ENCODE measurements at places on chromosomes 5 and 9. TPM values are rescaled to one million over a fixed set of nuclear protein-coding genes. Genes with fewer than 3 reads are reported as not detected.

GRCh38 chr5:35319333-35320002 lies 89.2 kb upstream of the PRLR start:
- no peaks in the 10 kb centered on the region for H3K27me3 ChIP-seq
- no peak overlapping the region for H3K27ac ChIP-seq
- no peak for DNase-seq

DNA sequence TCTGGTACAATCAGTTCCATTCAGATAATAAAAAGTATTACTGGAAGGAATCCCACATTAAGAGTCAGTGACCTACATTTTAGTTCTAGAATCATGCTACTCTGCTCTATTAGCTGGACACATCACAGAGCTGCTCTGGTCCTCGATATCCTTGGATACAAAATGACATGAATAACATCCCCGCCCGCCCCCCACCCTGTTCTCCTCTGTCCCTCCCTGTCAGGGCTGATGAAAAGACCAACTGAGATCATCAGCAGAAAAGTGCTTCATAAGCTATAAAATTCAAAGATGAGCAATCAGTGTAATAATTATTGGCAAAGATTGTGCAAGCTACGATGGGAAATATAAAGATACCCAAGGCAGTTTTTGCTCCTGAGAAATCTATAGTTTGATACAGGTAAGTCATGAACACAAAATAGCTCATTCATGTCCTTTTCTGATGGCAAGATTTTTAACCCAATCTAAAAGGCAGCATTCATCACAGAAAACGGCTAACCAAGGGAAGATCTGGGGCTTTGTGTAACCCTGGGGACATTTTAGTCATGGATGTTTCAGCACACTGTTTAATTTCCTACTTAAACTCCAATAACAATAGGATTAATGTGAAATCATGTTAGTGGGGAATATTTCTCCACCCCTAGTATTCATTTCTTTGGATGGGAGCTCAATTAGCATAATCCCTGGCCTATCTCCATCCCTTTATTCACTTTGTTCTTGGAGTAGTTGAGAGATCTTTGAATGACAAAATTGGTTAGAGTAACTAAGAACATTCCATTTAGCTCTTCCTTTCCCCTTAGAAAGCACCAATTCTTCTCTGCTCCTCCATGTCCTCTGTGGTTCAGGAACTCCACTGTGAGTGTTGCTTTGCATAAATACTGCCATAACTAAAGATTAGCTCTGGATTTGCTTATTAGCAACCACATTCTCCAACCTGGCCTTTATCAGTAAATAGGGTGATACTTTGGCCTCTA lies 459.4 kb upstream of the GRIA1 start:
- no peak overlapping the region for H3K4me3 ChIP-seq
- H3K4me1 ChIP-seq = no peaks in the 10 kb centered on the region
- H3K27me3 ChIP-seq = no peaks in the 10 kb centered on the region

- H3K4me3 ChIP-seq = no peak overlapping the region
- no peak for DNase-seq
- no peaks in the 10 kb centered on the region for H3K4me1 ChIP-seq
- no peaks in the 10 kb centered on the region for H3K27me3 ChIP-seq
These were observed 21.2 kb upstream of the FSD1L start for GRCh38 chr9:105426657-105427056.

- H3K27ac ChIP-seq = peak overlapping the region; percentile 98
- no peaks in the 10 kb centered on the region for H3K27me3 ChIP-seq
- no peak overlapping the region for H3K4me3 ChIP-seq
- DNase-seq = no peak
These were observed 74.1 kb upstream of the SAP30L start for GRCh38 chr5:154371687-154372086.

GRCh38 chr5:120382833-120383232 lies 81.3 kb upstream of the PRR16 start:
- H3K27ac ChIP-seq = no peak overlapping the region
- no peaks in the 10 kb centered on the region for H3K27me3 ChIP-seq
- H3K4me1 ChIP-seq = peaks cover 14% of the 10 kb centered on the region
- DNase-seq = no peak

DNA sequence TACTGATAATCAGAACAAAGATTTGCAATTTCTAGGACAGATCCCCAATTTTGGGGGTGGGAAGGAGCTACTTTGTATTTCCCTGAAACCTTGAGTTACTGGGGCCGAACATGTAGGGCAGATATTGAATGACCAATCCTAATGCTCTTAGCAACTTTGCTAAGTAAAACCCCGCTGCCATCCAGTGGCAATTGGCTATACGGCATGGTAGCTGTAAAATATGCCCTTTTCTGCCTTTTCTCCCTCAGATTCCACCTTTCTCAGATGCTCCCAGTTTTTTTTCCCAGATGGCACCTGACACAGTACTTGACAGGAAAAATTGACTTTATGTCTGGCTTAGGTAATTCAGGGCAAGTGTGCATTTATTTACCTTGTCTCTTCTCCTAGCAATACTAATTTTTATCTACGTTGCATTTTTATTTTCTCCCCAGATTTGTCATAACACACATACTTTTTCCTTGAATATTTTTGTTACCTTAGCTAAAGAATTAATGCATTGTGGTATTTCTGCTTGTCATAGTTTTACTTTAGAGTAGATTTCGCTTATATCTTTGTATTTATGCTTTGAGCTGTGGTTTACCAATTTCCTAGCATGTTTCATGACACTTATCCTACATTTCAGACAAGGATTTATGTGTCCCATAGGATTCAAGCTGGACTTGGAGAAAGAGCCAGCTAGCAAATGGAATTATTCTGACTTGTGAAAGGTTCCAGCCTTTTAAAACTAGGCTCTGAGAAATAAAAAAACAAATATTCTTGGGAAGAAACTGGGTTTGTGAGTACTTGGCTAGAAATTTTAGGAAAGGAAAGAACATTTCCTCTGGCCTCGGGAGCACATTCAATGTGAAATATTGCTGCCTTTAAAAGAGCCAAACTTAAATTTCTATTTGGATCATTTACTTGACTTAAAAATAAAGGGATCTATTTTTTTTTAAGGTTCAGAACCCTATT lies 37.4 kb downstream of the PIK3R1 start:
- H3K4me3 ChIP-seq = no peak overlapping the region
- peak overlapping the region; percentile 56 for H3K27ac ChIP-seq
- H3K27me3 ChIP-seq = no peaks in the 10 kb centered on the region
- no peak for DNase-seq

DNA sequence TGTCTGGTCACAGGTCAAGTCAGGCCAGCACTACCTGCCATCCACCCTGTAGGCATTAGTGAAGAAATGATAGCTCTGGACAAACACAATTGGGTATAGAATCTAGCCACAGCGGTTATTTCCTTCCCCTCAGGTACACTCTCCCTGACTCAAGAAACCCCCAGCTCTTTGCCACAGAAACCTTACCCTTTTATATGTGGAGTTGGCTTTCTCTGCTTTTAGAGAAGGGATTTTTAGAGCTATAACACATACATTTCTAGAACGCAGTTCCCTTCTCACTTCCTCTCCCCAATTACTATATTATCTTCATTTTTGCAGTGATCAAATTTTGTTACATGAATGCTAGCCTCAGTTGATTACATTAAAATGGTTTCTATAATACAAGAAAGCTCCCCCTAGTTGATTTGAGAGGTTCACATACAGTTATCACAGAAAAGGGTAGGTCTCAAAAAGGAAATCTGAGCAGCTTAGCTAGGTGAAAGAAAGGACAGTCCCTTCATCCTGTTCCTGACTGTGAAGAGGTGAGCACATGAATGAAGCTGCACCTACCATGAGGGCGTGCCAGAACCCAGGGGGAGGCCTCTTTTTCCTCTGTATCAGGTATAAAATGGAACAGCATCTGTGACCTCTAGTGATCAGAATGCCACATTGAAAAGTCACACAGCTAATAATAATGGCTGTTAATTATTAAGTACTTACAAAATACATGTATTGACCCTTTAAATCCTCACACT lies 425.6 kb downstream of the KIAA0825 start:
- no peak overlapping the region for H3K27ac ChIP-seq
- H3K36me3 ChIP-seq = no peaks in the 10 kb centered on the region
- DNase-seq = no peak
- H3K4me3 ChIP-seq = no peak overlapping the region

DNA sequence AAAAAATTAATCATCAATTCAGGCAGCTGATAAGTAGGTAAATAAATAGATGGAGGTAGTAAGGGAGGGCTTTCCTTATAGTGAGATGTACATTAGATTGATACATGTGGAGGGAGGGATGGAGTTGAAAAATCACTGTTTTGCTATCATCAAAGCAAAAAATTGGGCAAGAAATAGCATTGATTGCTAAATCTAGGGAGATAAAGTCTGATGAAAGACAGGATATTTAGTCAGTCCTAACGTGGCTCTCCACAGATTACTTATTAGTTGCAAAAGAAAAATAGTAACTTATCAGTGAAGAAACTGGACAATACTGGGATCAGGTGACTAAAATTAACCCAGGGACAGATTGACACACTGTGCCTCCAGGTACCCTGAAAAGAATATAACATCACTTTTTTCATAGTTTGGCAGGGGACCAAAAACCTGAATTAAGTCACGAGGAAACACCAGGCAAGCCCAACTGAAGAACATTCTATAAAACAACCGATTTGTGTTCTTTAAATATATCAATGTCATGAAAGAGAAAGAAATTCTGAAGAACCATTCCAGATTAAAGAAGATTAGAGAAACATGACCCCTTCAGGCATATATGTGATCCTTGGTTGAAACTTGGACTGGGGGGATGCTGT lies 27.1 kb upstream of the GOLPH3 start:
- no peaks in the 10 kb centered on the region for H3K4me1 ChIP-seq
- H3K27ac ChIP-seq = no peak overlapping the region
- H3K27me3 ChIP-seq = peaks cover 3% of the 10 kb centered on the region
- DNase-seq = no peak

- H3K27ac ChIP-seq = no peak overlapping the region
- H3K4me1 ChIP-seq = no peaks in the 10 kb centered on the region
- DNase-seq = no peak
- peaks cover 4% of the 10 kb centered on the region for H3K27me3 ChIP-seq
- H3K36me3 ChIP-seq = no peaks in the 10 kb centered on the region
These were observed 284.9 kb upstream of the IRX4 start for GRCh38 chr5:2167671-2168070.

DNA sequence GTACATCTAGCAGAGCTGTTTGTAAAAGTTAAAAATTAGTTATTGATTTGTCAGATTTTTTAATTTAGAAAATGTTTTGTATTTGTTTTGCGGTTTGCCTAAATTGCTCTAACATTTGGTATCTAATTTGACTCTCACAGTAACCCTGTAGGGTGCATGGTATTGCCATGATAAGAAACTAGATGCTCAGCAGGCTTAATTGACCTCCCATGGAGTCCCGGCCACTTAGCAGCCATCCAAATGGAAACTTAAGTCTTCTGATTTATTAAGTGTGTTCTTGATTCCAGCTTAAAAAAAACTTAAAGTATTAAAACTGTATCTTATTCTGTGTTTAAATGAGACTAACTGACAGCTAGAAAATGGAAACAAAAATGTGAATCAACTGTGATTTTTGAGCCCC lies 54.5 kb downstream of the CAST start:
- H3K36me3 ChIP-seq = peaks cover 2% of the 10 kb centered on the region
- no peak for DNase-seq
- H3K4me1 ChIP-seq = peaks cover 27% of the 10 kb centered on the region
- H3K27ac ChIP-seq = no peak overlapping the region
- no peaks in the 10 kb centered on the region for H3K27me3 ChIP-seq

HSD17B3 gene
- total RNA-seq = not detected

SH3GL2 gene
- total RNA-seq = 0.16 TPM

CCNJL gene
- total RNA-seq = 8.2 TPM

FAM200C gene
- 4.3 TPM for total RNA-seq

PFN3 gene
- total RNA-seq = not detected

Data from osteocyte (in vitro differentiated cells).